ENCODE measurements at places on chromosomes 13 and 19.

GRCh38 chr19:33366897-33367296, 6.6 kb upstream of the CEBPG start:
- DNase-seq, result no peak

DNA sequence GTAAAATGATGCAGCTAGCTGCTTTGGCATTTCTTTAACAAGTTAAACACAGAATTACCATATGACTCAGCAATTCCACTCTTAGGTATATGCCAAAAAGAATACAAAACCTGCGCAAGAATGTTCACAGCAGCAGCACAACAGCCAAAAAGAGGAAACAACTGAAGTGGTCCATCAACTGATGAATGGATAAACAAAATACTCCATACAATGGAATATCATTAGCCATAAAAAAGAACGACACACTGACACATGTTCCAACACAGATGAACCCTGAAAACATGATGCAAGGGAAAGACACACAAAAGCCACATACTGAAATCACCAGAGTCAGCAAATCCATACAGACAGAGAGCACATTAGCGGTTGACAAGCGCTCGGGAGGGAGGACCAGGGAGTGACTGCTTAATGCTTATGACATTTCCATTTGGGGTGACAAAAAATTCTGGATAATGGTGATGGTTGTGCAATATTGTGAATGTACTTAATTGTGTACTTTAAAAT, 3.0 kb downstream of the PCID2 start:
- peak; percentile 53 for DNase-seq

- DNase-seq, result peak; percentile 96
These were observed 9.3 kb downstream of the EPHX3 start for GRCh38 chr19:15222738-15223648.

GRCh38 chr19:28687296-28687695, 525.7 kb downstream of the UQCRFS1 start:
- no peak for DNase-seq

DNA sequence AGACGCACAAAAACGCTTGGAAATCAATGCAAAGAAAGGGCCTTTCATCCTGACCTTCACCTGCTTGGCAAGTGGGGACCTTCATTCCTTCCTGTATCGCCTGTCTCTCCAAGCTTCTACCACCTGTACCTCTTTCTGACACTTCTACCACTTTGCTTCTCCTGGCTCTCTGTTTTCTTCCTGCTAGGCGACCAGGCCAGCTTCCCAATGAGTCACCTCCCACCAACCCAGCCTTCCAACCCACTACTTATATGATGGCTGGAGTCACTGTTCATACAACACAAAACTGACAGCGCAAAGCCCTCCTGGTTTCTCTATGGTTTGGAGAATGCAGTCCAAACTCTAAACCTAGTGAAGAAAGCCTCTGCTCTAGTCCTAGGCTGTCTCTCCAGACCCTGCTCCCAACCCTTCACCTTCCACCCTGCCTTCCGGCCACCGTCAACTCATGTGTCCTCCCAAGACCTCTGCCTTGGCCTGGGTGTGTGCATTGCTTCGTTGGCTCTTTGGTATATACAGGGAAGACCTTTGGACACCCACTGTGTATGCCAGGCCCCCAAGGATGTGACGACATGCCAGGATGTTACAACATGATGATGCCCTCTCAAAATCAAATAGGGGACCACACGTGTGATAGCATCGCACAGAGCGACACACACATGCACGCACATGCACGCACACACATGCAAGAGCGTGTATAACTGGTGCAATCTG, 148.5 kb downstream of the STK24 start:
- no peak for DNase-seq

DNA sequence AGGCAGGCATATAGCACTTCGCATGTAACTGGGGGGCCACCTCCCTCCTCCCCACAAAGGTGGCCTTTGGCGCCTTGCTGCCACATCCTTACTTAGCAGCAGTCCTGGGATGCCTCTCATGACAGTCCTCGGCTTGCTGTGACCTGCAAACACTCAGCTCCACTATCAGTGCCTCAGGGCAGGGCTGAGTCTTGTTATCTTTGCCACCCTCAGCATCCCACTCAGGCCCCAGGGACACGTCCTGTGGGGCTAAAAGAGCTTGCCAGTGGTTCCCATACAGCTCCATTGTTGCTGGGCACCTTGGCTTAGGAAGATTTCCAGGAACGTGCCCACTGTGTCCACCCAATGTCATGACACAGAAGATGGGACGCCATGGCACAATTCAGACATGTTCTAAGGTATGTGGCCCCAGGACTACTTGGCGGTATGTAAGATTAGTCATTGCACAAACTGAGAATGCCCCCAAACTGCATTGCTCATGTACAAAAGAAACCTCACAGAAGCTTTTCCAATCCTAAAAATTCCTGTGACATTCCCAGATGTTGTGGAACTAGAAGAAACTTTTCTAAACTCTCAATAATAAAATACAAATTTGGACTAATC, 16.3 kb downstream of the DOCK9 start:
- no peak for DNase-seq

DNA sequence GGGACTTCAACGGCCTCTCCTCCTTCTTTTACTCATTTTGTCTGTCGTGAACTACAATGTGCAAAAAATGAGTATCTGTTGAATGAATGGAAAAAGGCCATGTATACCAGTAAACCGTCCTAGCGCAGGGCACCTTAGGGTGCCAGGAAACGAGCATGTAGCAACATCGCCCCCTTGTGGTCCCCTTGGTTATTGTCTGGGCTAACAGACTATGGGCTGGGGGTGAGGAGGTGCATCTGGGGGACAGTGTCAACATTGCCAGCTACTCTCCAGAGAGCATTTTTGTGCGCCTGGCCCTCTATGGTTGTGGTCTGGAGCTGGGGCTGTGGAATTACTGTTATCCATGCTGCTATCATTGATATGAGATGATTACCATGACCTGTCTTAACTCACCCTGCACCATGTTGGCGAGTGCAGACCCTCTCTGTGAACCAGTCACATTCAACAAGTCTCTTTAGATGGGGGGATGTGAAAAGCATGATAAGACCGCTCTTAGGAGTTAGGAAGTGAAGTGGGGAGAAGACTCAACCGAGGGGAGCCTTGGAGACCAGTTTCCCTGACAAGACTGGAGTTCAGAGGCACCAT, 22.8 kb upstream of the SIGLEC11 start:
- DNase-seq, result peak; percentile 55

DNA sequence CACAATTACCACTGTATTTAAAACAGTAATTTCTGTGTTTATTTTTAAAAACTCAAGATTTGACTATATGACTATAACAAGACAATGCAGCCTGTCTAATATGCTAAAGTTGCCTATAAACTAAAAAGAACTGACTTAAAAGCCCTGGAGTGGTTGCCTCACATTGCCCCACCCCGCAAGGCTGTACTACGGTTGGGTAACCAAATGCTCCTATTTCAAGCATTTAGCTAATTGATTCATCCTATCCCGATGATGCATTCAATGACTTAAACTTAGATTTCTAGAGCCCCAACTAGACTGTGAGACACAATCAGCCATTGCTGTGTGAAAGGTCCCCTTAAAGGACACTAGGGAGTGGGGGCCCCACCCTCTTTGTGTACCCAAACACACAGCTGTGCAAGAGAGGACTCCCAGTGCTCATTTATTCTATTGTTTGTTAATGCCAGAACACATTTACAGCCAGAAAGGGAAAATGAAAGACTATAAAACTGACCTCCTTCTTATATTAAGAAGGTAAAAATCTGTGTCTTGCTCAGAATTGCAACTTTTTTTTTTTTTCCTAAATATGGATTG, 66.9 kb downstream of the MIPEP start:
- DNase-seq, result no peak

DNA sequence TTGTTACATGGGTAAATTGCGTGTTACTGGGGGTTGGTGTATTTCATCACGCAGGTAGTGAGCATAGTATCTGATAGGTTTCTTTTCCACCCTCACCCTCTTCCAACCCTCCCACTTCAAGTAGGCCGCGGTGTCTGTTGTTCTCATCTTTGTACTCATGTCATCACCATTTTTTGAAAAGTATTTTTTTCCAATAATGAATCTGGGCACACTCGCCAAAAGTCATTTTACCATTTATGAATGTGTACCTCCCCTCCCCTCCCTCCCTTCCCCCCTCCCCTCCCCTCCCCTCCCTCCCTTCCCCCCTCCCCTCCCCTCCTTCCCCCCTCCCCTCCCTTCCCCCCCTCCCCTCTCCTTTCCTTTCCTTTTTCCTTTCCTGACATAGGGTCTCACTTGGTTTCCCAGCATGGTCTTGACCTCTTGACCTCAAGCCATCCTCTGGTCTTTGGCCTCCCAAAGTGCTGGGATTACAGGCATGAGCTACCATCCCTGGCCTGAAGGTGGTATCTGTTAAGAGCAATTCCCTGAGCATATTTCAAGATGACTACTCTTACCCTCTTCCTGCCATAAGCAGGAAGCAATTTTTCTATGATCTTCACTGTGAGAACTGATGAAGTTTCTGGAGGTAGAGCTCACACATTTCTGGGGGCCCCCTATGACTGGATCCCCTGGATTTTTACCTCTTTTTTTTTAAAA, 15.7 kb downstream of the ZNF627 start:
- DNase-seq, result no peak

DNA sequence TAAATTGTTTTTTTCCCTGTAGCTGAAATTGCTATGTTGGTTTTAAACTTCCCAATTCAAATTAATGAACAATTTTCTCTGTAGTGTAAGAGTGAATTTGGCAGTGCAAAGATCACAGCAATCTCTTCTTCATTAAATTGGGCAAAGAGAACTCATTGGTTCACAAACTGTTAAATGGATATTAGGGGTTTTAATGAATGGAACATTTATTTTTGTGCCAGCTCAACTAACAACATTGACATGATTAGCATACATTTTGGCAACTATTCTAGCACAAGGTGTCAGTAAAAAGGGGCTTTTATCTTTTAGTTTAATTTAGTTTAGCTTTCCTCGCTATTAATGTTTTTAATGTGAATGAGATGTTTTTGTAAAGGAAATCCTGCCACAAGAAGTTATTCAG, 7.1 kb downstream of the PCDH20 start:
- DNase-seq, result no peak

GRCh38 chr13:39073983-39074382, 35.7 kb downstream of the NHLRC3 start:
- DNase-seq, result no peak

DNA sequence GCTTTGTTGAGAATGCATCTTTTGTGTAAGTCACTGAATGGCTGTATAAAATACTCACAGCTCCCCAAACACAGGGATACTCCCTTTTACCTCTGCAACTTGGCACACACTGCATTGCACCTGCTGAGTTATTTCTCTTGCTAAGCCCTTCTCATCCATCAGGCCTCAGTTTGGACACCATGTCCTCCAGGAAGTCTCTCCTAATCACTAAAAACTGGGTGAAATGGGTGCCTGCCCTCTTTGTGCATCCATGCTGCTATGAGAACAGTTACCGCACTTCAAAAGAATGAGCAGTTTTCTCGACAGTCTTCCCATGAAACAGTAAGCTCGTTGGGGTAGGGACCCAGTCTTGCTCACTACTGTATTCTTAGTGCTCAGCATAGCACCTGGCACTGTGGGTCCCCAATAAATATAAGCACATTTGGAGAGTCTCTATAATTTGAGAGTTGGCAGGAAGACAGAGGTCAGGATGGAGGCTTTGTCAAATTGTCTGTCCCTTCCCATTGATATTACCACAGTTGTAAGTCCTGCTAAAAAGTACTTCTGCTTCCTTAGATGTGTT, 4.6 kb upstream of the SLC25A30 start:
- no peak for DNase-seq

DNA sequence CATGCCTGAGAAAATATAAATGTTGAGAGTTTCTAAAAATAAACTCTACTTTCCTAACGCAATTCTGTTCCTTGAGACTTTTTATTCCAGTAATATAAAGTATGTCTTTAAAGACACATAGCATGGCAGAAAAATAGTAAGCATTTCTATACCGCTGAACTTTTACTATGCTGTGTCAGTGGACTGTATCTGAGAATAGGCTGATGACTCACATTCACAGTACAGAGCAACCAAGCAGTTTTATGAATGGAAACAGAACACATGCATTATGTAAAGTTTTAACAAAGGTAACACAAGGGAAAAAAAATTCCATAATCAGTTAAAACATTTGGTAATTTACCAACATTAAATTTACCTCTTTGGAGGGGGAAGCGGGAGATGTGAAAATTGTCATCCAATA, 38.4 kb downstream of the ZDHHC20 start:
- DNase-seq, result peak; percentile 32

DNA sequence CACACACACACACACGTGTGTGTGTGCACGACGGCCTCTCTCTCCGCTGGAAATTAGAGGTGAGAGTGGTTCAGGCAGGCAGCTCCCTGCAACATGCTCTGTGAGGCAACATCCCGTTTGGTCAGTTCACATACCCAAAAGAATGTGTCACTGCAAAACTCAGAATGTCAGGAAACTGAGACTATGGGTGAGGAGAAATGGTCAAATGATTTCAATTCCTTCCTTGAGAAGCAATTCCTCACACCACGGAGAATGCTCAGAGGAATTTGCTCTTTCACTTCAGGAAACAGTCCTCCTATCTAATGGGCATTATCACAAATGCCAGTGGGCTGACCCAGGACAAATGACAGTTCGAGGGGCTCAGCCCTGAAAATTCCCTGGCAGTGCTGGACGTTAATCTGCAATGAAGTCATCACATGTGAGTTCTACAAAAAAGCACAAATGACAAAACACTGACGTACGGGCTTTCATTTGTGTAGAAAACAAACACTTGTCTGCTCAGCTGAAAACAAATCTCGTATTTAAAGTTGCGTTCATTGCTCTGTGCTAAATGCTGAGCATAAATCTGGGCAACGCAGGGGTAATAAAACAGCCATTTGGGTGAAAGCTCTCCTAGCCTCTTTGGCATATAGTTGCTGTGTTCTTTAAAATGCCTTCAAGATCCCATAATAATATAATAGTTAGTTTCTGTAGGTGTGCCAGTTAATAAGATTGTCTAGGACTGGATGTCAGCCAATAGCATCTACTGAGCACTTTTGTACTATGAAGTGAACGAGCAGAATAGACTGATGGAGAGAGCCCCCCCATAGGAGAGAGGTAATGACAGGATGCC, 18.6 kb upstream of the LATS2 start:
- DNase-seq, result peak; percentile 92

DNA sequence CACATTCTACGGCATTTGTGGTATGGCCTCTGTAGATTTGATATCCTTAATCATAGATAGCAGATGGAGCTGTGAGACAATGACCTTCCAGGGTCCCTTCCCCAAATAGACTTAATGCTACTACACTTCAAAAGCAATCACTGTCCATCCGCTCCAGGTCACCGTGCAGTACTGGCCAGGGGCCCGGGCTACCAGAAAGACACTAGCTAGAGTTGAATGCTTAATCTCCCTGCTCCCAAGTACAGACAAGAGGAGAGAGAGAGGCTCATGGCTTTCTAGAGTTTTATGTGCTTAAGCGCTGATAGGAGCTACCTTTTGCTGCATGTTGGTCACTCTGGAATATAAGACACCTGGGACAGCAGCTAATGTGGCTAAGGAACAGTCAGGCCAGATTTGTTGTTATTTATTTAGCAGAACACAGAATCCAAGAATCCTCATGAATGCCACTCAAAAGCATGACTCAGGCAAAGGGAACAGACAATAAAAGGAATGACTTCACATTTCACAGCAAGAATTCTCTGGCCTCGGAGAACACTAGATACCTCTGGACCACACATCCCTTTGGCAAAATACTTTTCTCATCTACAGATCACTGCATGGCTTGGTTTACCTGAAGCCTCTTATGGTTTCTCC, 165.0 kb downstream of the LACC1 start:
- DNase-seq, result no peak

GRCh38 chr13:24203811-24204210, 43.3 kb downstream of the SPATA13 start:
- DNase-seq, result no peak

All from fibroblast of pulmonary artery (primary cell).